ENCODE measurements at places on chromosomes 5 and 9.
A peak's percentile ranks its signal among the peaks of the same experiment; 100 is the strongest.

DNA sequence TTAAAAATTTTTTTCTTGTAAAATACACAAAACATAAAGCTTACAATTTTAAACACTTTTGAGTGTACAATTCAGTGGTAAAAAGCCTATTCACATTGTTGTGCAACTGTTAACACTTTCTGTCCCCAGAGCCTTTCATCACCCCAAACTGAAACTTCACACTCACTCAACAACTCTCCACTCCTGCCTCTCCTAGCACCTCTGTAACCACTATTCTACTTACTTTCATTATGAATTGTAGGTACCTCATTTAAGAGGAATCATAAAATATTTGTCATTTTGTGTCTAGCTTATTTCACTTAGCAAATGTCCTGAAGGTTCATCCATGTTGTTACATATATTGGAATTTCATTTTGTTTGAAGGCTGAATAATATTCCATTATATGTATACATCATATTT is 4.3 kb upstream of the ZNF510 start:
- DNase-seq: no peak

DNA sequence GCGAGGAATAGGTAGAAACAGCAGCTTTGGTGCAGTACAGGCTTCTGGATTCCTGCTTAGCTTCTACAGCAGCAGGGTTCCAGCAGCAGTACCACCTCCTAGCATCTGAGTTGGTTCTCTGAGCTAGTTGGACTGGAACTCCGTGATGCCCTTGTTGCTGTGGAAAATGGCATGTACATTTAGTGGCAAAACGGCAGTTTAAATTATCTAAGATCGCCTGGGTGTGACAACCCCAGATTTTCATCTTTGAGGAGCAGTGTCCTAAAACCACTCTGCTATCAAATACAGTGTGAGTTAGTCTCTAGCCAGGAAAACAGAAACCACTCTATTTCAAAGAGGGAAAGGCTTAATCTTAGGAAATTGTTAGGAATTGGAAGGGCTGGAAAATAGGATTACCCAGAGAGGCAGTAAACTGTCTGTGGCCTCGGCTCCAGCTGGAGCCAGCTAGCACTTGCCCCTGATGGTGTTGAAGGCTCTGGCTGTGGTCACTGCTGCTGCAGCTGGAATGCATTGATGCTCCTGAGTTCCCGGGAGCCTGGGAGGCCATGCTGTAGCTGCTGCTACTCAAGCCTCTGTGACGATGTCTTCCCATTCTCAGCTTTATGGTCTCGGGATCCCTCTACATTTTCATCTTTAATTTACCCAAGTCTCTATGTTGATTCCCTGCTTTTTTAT is 29.4 kb downstream of the RAD23B start:
- no peak for DNase-seq

GRCh38 chr9:87280421-87280820 is 217.2 kb upstream of the DAPK1 start:
- DNase-seq: no peak

- DNase-seq: no peak
These were observed 488 bp upstream of the MCTP1 start for GRCh38 chr5:95285409-95285755.

DNA sequence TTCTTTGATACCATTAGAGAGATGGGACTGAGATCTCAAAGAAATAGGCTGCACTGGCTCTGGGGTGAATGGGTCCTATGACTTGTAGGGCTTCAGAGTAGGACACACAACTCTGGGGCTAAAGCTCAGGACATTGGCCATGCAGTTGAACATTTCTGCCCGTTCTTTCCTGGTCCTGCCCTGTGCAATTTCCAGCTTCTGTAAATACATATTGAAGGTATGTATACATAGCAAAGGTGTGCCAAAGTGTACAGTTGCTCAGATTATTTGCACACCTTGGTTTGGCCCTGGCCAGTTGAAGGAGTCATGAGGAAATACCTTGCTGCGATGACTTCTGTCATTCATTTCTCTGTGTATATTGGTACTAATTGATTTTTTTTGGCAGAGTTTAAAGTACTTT is 52.8 kb upstream of the TAF11L2 start:
- no peak for DNase-seq

DNA sequence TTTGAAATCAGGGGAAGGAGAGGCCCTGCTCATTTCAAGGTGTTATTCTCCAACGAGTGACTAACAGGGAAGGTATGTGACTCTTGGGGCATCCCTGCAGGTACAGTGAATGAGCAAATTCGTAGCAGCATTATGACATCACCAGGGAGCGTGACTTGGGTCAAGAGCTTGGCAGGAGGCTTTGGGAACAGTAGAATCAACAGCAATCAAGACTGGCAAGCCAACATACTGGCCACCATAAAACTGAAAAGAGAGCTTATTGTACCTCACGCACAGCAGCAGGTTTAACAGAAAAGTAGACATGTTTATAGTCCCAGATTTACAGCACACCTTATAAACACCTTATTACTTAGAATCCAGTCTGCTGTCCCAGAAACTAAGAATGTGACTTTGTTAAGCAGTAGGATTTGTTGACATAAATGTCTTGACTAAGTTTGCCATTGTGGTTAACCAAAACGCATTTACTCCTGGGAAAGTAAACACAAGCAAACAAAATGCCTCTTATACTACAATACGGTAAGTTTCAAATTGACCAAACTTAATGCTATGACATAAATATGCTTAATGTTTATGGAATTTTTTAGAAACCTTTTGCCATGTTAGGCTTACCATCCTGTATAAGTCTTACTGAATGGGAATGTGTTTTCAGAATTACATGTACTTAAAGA is 297.8 kb downstream of the NPR3 start:
- DNase-seq: no peak

DNA sequence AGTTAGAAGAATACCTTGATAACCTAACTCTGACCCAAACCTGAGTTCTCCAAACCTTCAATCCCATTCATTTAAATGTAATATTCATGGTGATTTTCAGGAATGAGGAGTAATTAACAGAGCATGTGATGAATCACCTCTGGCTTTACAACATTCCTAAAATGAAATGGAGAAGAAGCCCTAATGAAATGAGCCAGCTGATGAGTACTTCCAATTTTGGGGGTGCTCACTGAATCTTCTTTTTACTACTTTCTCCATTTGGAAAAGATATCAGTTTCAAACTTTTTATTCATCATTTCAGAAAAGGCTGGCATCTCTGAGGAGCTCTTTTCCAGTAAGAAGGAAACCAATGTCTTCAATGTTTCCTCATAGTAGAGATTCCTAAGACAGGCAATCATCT is 2.9 kb upstream of the SPINK5 start:
- DNase-seq: no peak

DNA sequence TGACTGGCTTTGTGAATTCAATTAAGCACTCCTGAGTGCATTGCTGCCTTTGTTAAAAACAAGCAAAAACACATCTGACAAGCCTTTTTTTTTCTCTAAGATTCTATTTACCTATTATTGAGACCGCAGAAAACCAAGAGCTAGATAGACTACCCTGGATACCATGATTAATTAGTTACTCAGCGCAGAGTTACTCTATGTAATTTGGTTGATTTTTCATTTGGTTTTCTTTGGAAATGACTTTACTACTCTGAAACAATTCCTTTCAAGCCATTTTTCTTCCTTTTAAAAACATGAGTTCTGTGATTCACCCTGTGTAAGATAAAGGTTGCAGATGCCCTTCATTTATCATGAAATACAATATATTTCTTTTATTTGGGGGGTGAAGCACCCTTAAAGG is 421.6 kb upstream of the PIK3R1 start:
- DNase-seq: no peak

DNA sequence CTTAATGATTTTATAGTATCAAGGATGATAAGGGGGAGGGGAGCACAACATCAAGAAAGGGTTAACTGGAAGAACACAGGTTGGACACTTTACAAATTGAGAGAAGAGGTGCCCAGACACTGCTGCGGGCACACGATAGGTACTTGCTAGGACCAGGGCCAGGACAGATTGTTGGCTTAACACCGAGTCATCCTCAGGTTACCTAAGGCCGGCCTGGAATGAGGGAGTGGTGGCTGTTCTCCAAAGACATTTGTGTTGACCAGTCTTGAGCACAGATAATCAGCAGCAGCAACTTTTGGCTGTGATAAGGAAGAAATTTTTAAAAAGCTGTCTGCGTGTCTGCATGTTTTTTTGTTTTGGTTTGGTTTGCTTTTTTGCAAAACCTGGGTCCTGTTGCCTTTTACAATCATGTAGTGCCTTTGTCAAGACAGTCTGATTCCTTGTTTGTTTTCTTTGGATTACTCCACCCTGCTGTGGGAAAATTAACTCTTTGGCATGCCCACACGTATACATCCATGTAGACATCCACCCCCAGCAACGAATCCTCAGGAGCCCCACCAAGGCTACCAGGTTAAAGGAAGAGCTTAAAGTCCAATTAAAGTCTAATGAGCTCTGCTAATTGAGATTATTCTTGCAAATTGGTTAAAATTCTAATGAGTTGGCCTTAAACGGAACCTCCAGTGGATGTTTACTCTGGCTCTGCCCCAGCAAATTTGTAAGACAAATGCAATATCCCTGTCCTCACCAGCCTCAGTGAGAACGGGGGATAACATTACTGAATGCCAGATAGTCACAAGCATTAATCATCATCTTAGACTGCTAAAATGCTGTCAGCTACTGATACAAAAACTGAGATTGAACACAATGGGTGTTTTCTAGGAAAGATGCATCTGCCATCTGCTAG is 382.3 kb downstream of the ACTL7B start:
- no peak for DNase-seq

DNA sequence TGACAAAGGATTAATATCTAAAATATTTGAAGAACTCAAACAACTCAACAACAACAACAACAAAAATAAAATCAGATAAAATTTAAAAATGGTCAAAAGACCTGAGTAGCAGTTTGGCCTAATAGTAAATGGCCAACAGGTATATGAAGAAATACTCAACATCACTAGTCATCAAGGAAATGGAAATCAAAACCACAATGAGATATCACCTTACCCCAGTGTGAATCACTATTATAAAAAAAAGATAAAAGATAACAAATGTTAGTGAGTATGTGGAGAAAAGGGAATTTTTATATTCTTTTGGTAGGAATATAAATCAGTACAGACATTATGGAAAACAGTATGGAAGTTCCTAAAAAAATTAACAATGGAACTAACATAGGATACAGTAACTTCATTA is 247.9 kb upstream of the TRPC7 start:
- DNase-seq: no peak

DNA sequence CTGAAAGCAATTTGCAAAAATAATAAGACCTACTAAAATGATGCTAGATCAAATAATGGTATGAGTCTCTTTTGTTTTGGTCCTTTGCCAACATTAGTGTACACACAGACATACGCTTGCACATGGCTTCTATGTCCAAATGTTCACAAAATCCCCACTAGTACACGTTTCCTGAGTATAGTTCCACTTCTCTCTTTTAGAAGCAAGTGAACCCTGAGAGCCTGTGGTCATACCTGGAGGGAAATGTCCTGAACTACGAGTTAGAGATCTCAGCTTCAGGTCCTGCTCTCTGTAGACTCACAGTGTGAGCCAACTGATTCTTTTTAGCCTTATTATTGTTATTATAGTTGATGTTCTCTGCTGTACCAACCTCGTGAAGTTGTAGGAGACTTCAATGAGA is 47.3 kb upstream of the ACTBL2 start:
- no peak for DNase-seq

DNA sequence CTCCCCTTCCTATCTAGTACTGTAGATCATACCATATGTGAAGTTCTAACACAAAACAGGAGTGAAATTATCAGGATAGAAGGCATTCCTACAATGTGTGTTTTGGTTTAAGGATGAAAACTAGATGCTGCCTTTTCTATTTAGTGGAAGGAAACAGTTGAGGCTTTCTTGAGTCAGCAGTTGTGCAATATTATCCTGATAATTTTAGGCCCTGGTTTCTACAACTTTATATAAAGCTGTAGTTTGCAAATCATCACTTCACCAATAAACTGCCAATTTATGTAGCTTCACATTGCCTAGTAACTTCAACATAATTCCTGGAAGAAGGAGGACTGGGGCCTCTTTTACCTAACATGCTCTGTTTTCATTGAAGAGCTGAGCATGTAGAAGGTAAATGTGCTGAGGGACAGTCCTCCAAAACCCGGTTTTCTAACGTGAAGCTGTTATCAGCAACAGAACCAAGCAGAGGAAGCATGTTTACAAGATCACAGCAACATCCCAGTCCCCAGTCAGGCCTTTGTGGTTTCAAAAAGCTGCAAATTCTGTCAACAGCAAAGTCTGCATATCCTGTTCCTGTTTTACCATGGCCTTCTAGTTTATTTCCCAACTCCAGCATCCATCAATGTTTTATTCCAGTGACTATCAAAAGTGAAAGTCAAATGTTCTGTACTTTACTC is 513.4 kb upstream of the MEF2C start:
- no peak for DNase-seq

- peak; percentile 33 for DNase-seq
These were observed 531 bp downstream of the ABO start for GRCh38 chr9:133274236-133275104.

DNA sequence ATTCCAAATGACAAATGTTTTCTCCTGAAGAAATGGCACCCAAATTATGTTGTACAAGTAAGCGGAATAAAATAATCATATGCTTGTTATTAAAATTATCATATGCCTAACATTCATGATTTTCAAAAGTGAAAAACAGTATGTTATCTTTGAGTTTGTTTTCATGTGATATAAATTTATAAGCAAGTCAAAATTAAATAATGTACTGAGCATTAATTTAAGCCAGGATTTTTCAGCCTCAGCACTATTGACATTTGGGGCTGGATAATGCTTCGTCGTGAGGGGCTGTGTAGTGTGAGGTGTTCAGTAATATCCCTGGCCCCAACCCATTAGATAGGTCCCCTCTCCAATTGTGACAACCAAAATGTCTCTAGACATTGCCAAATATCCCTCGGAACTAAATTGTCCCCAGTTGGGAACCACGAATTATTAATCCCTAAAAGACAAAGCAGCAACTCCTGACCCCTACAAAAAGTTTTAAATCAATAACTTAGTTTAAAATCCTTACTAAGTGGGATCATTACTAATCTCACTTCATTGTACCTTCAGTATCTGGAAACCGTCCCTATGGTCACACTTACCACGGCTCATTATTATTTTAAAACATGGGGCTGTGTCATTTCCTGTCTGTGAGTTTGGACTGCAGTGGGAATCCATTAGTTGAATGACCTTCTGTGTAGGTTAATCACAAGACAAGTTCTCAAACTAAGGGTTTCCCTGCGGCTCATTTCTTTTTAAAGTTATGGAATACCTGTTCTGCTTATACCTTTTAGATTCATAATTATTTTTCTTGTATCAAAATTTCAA is 1.3 kb upstream of the NNT start:
- peak; percentile 32 for DNase-seq
